Mesenteric fat pad (tissue), 1 donor: ENCODE measurements at places on chromosomes 7 and 10. TPM values are rescaled to one million over a fixed set of nuclear protein-coding genes. Genes with fewer than 3 reads are reported as not detected.

The KNDC1 gene
- total RNA-seq = 0.13 TPM

The SLC13A4 gene
- total RNA-seq = not detected

The OR2A7 gene
- 3.8 TPM for total RNA-seq

The GNAT3 gene
- total RNA-seq = not detected

The GBF1 gene
- total RNA-seq = 34.9 TPM

The ANKRD16 gene
- 4.8 TPM for total RNA-seq

The NEUROD6 gene
- total RNA-seq = not detected

DNA sequence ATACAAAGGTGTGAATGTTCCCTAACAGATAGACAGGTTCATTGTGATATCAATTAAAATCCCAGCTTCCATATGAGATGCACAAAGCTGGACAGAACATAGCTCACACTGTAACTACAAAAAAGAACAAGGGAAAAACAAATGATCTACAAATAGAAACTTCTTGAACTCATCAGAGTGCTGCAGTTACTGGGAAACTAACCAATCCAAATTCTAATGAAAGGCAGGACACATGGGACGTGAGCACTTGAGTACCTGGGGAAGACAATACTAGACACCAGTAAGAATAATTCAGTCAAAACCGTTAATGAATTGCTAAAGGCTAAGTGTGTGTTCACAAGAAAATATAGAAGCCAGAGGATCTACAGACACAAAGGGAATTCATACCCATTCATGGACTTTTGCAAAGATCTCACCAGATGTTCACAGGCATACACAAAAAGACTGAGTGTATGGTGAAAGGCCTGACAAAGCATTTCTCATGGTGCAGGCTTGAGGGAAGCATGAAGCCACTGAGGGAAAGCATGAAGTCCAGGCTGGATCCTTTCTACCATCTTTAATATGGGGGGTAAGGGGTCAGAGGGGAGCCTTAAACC is 7.8 kb upstream of the GPR22 start:
- no peak for DNase-seq

DNA sequence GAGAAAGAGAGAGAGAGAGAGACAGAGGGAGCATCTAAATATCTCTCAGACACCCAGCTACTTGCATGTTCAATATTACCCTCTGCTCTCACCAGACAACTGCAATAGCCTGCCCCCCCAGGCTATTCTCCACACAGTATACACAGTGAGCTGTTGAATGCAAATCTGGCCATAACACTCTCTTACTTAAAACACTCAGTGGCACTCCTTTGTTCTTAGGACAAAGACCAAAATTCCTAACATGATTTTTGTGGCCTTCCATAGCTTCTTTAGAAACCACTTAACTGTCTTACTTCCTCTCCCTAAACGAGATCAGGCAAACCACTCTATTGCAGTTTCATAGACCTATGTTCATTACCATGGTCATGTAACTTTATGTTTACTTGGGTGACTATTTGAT is 903.6 kb upstream of the AUTS2 start:
- no peak for DNase-seq

GRCh38 chr7:126569402-126569801 is 683.3 kb downstream of the GRM8 start:
- no peak for DNase-seq

GRCh38 chr10:15738270-15738925 is 18.7 kb upstream of the ITGA8 start:
- DNase-seq = no peak

DNA sequence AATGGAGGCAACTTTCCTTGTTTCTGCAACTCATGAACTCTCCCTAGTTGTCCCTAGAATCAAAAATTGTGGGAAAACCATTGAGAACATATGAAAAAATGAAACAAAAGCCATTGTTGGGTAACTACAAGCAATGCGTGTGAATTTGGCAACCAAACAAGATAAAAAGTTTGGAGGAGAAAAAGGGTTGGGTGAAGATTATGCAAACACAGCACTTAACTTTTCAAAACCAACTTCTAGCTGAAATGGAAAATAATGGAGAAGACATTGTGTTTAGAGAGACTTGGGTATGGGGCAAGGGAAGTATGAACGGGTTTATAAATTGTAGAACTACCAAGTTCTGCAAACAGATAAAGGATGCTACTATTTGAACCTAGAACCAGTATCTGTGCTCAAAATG is 89.0 kb upstream of the SVIL start:
- no peak for DNase-seq

- no peak for DNase-seq
These were observed 794 bp downstream of the MBL2 start for GRCh38 chr10:52771534-52772445.

DNA sequence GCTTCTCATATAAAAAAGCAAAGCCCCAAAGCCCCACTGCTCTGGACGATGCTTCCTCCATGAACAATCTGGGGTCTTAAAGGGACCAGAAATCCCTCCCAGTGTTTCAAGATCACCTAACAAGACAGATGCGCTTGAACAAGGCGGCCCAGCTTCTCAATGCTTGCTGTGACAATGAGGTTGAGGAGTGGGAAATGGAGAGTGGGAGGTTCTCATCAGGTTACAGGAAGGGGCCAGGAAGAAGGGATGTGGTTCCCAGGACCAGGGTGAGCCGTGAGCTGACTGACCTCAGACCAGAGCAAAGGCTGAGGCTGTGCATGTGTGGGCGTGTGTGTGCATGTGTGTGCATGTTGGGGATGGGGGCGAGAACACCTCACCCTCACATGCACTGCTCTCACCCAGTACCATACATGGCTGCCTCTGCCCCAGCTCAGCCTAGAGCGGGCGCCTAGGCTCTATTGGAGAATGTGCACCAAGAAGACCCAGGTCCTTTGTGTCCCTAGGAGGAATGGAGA is 220.8 kb upstream of the GPR26 start:
- DNase-seq = peak; percentile 59

DNA sequence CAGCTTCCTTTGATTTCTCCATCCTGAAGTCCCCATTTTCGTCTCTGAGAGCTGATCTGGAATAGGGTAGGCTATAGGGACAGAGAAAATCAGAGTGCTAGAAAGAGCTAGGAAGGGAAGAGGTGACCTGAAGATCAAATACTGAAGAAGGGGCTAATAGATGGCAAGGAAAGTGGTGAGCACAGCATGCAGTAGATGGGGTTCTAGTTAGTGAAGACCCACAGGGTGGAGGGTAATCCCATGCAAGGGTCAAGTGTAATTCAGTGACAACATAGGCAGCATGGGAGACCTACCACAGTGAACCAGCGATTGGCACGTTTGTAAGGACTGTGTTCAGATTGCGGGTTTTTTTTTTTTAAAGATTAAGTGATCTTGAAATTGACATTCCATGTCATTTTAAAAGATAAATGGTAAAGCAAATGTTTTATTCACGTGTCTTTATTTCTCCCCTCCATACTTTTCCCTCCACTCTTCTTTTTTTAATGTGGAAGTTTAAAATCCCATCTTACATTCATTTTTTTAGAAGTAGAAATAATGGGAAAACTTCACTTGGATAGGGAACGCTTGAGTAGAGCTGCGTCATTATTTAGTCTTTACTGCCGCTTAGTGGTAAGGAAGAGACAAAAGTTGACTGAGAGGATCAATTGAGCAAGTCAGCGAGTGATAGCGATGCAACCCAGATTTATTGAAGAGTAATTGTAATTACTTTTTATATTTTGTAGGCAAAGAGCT is 21.0 kb upstream of the ABI1 start:
- DNase-seq = no peak

GRCh38 chr10:94235461-94235860 is 127.3 kb downstream of the NOC3L start:
- DNase-seq = no peak

DNA sequence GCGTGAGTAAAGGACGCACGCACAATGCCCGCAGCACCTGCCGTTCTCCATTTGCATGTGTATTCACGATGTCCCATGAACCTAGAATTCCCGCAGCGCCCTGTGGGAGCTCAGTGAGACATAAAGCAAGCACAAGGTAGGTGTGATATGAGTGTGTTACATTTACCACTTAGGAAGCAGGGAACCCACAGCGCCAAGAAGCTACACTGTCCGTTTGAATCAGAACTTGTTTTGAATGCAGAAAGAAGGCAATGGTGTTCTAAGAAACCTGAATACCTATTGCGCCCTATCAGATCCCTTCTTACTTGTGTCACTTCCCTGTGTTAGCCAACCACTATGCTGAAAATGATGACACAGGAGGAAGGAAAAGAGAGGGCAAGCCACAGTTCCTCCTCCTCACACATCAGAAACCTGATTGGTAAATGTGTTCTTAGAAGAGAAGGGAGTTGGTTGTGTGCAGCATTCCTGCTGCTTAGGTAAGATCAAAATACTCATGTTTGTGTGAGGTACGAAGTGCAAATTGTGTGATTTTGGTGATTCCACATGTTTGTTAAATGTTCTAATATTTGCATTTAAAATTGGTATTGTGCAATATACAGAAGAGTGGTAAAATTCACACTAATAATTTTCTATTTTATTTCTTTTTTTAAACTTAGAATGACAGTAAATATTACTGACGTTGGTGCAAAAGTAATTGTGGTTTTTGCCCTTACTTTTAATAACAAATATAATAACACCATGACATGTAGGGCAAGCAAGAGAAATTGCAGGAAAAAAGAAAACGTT is 185.4 kb downstream of the SEC23IP start:
- no peak for DNase-seq

DNA sequence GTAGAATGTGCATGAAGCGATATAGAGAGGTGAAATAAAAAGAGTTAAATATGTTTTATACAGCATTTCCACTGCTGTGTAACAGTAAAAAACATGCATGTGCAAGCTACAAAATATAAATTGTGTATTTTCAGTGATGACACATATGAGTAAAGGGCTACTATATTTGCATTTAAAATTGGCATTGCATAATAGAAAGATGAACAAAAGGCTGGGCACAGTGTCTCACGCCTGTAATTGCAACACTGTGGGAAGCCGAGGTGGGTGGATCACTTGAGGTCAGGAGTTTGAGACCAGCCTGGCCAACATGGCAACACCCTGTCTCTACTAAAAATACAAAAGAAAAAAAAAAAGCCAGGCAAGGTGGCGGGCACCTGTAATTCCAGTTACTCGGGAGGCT is 79.8 kb upstream of the CCDC71L start:
- DNase-seq = no peak

DNA sequence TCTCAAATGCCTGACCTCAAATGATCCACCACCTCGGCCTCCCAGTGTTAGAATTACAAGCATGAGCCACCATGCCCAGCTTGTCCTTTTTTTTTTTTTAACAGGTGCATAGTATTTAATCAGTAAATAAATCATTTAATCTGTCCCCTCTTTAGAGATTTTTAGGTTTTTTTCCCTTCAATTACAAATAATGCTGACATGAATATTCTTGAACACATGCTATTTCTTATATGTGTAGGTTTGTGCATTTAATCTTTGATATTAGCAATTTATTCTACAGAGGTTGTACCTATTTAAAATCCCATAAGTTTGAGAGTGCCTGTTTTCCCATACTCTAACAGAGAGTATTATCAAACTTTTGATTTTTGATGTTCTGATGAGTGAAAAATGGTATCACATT is 24.2 kb upstream of the ARMC3 start:
- DNase-seq = no peak

DNA sequence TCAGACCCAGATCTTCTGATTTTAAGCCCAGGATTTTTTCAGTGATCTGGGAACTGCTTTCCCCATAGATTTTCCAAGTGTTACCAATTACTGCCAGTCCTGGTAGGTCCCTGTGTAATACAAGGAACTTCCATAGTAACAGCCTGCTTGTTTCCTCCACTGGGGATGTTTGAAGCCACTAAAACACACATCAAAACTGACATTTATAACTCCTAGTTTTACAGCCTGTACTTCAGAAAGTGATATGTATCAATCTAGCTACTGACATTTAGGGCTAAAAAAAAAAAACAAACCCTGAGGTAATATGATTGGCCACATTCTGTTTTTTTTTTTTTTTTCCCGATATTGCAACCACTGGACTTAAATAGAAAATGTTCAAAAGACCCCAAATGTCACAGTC is 166.9 kb upstream of the SP4 start:
- DNase-seq = no peak

GRCh38 chr7:24949884-24950283 is 30.1 kb downstream of the OSBPL3 start:
- no peak for DNase-seq

DNA sequence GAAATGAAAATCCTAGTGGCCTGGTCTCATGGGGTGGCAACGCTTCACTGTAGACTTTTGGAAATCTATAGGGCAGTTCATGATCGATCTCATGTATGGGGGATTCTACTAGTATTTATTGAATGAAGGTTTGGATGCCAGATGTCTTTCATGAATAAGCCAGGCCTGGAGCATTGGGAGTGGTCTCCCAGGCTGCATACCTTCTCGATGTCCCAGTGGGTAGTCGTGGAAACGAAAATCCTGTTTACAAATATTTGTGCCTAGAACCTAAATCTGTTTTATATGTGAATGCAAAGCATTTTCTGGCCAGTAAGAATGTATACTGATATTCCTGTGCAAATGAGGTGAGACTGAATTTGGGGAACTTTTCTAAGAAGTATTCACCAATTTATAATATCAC is 105.0 kb upstream of the C1QL3 start:
- DNase-seq = no peak
